ENCODE measurements at places on chromosomes 4 and X. TPM values are rescaled to one million over a fixed set of nuclear protein-coding genes. Genes with fewer than 3 reads are reported as not detected.

DNA sequence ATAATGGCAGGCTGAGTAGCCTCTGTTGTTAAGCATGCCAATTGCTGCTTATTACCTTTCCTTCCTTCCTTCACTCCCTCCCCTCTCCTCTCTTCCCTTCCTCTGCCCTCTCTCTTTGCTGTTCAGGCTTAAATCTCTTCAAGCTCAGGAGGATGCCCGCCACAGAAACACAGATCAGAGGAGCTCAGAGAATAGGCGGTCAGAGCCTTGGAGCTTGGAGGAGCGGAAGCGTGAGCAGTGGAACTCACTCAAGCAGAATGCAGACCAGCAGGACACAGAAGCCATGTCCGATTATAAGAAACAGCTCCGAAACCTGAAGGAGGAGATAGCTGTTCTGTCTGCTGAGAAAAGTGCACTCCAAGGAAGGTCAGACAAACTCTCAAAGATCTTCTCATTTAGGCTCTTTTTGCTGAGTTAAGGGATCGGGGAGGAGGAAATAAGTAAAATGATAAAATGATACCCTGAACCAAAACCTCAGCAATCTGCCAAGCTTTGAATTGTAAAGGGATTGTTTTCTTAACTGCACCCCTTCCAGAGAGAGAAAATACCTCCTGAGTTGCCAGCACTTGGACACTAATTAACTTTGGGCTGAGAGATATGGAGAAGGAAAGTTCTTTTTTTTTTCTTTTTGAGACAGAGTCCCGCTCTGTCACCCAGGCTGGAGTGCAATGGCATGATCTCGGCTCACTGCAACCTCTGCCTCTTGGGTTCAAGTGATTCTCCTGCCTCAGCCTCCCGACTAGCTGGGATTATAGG lies 20.9 kb downstream of the SPATA18 start:
- DNase-seq: no peak

DNA sequence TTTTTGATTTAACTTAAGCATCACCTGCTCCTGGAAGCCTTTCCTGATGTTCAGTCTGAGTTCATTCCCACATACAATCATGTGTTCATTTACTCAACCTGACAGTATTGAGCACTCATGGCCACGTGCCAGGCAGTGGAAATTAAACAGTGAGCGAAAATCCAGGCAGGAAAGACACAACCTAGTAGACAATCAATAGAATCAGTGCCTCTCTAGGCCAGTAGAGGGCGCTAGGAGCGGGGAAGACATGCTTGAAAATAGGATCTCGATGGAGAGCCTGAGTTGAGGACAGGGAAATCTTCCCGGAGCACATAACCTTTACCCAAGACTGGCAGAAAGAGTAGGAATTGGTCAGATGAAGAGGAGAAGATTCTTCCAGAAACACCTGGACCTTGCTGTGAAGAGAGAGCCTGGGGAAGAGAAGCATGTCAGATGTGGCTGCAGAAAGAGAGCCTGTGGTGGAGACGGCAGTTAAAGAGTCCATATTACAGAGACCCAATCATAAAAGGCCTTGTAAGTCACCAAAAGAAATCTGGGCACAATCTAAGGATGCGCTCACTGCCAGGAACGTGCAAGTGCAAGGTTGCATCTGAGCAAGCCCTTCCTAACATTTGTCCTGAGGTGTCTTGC lies 103.5 kb downstream of the LDB2 start:
- DNase-seq: peak; percentile 63

DNA sequence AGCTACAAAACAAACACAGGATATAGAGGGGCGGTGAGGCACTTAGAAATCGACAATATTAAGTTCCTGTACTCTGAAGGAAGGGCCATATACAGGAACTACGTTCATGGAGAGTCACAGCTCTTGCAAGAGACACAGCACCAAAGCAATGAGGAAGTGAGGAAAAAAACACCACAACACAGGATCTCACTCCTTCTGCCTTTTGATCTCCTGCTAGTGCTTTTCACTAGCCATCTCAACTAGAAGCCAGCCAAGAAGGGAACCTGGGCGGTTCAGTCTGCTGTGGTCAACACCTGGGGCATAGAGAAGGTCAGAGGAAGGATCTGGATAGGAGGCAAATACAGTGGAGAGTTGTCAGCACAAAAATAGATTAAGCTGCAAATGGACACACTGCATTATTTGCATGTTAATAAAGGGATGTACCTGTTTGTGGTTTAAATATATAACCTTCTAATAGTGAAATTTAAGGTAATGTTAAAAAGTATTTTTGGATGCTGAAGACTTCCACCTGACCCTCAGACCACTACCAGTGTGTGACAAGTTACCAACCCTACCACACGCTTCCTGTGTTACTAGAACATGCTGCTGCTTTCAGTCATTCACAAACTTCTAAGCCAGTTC lies 104.6 kb downstream of the DTHD1 start:
- no peak for DNase-seq

- DNase-seq: peak; percentile 69
These were observed 36.9 kb downstream of the FHDC1 start for GRCh38 chr4:152972821-152973628.

CDS1 gene
- total RNA-seq: under 0.01 TPM

DNA sequence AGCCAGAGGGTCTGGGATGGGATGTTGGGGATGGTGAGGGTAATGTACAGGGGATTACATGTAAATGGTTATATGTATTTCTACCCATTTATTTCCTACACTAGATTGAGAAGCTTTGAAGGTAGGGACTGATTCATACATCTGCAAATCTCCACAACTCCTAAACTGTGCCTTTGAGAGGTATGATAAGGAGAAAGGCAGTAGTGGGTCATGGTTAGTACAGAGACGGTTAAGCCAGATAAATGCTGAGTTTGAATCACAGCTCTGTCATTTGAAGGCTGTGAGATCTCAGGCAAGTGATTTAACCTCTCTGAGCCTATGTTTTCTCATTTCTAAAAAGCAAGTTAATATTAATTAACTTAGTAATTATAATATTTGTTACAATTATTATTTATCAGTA lies 29.3 kb upstream of the IL21 start:
- DNase-seq: no peak

WFS1 gene
- total RNA-seq: 42.3 TPM
